Parietal lobe (tissue), 2 donors: ENCODE measurements at places on chromosomes 16 and 17. TPM values are rescaled to one million over a fixed set of nuclear protein-coding genes. Genes with fewer than 3 reads are reported as not detected.

Gene C17orf58
- 22.5 TPM for total RNA-seq

Gene MRM3
- total RNA-seq, result 24.1 TPM

Gene SYT17
- total RNA-seq, result 16.9 TPM

Gene KRT17
- total RNA-seq, result not detected

Gene TEKT1
- total RNA-seq, result 1.3 TPM

Gene ANKS4B
- not detected for total RNA-seq

Gene IQCK
- 20.0 TPM for total RNA-seq
